ENCODE measurements at places on chromosomes 3 and 15. TPM values are rescaled to one million over a fixed set of nuclear protein-coding genes. Genes with fewer than 3 reads are reported as not detected.

Gene MCF2L2
- 0.37 TPM for total RNA-seq

Gene TNIK
- 24.9 TPM for total RNA-seq

Gene KY
- total RNA-seq: 8.0 TPM

Gene AGBL1
- total RNA-seq: not detected

Gene TRPC1
- 35.5 TPM for total RNA-seq

Gene TTC23
- 32.6 TPM for total RNA-seq

Gene COLQ
- total RNA-seq: 0.23 TPM

Gene DNAJB8
- not detected for total RNA-seq

Gene COL6A6
- total RNA-seq: 0.30 TPM

Gene NRROS
- 0.30 TPM for total RNA-seq

Gene TADA3
- total RNA-seq: 89.4 TPM

Gene GOLGA6L10
- total RNA-seq: 0.30 TPM

Gene KIF23
- 40.1 TPM for total RNA-seq

Gene SI
- not detected for total RNA-seq

Gene ROPN1
- total RNA-seq: not detected

Gene LRRFIP2
- total RNA-seq: 49.1 TPM

Measured in smooth muscle cell of the umbilical artery (primary cell).